Suppressor macrophage treated with lipopolysaccharide for 1 hour (primary cell): ENCODE measurements at places on chromosomes 3 and 15.

- DNase-seq: no peak
These were observed 20.9 kb downstream of the CXCR6 start for GRCh38 chr3:45964139-45964538.

DNA sequence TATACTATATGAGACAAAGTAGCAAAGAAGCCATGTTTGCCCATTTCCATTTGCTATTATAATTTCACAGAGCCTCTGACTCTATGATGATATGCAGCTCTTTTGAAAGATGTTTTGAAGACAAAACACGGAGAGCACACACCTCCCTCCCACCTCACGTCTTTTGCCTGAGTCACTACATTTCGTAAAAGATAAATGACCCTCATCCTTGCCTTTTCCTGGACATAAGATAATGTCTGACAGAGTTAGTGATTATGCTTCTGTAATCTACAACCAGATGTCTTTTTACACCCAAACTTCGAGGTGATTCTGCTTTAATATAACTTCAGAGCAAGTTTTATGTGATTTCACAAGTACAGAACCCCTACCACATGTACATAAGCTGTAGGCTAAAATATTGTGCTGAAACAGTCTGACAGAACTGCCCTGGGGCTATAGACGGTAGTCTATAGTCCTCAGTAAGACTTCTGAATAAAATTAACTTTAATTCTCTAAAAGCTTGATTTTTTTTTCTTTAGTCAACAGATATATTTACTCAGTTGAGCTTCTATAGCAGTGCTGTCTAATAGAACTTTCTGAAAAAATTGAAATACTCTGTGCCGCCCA lies 99.9 kb downstream of the CD200R1L start:
- no peak for DNase-seq

GRCh38 chr3:8320711-8321458 lies 180.7 kb upstream of the LMCD1 start:
- DNase-seq: no peak

DNA sequence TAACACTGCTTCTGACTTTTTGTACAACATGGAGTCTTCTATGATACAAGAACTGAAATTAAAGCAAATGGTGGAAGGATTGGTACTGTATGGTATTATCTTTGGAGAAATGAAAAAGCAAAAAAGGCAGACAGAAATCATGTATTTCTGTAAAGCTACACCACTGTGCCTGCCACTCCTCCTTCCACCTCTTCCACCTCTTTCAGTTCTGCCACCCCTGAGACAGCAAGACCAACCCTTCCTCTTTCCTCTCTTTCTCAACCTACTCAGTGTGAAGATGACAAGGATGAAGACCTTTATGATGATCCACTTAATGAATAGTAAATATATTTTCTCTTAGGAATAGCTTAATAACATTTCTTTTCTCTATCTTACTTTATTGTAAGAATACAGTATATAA lies 57.0 kb downstream of the CD200 start:
- no peak for DNase-seq

- peak; percentile 39 for DNase-seq
These were observed 3.1 kb upstream of the A4GNT start for GRCh38 chr3:138135146-138135832.

DNA sequence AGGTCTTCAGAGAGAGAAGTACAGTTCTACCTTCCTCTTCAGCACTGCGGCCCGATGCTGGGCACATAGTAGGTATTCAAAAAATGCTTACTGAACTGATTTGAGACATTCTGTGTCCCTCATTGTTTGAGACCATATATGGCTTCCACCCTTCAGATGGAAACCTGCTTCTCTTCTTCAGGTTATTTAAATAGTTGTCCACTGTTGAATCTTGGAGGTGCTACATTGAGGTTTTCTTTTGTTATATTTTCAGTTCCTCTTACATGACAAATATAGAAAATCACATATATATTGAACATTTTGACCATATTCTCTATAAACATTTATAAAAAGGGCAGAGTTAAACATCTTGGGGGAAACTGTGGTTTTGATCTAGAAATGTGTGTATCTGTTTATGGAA lies 200.2 kb upstream of the LRRC3B start:
- DNase-seq: no peak

GRCh38 chr15:96977886-96978285 lies 647.4 kb downstream of the NR2F2 start:
- DNase-seq: no peak

DNA sequence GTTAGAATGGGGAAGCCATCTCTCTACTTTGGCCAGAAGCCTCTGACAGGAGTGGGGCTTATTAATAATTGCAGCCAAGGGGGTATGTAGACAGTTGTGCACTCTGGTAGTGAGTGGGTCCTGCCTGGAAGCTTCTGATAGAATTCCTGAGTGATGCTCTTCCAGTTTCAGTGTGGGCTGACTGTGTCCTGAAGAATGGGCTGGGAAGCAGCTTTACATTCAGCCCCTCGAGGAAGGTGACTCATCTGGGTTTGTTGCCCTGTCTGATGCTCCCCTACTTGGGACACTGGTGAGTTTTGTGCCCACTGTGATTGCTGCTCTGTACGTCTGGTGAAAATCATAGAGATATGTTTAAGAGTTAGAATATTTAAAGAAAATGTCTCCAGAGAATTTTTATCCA lies 444.7 kb upstream of the RBMS3 start:
- DNase-seq: no peak

DNA sequence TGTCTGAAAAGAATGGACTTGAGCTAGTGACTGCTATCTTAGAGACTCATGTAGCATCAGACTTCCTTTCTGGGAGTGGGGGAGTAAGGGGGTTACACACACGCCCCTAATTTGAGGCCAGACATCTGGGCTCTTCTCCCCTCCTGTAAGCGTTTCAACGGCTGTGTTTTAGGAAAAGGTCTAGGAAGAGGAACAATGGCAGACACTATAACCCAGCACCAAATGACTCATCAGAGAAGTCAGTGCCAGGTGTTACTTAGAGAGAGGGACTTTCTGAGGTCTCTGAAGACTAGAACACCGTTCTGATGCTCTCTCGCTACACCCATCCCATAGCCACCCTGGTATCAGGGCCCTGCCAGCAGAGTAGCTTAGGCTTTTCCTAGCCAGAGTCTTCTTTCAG lies 65.5 kb downstream of the SSUH2 start:
- no peak for DNase-seq

DNA sequence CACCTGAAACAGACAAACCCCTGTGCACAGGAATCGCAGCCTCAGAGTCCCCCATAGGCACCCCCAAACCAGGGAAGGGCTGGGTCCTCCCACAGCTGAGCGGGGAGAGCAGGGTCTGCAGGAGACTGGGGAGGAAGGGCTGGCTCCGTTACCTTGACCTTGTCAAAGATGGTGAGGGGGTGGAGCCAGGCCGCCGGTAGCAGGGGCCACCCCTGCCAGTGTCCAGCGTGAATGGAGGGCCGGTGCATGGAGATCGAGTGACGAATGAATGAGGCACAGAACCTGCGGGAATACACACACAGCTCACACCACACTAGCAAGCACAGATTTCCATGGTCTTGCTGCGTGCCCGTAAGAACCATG lies 102.2 kb downstream of the TMEM266 start:
- no peak for DNase-seq

DNA sequence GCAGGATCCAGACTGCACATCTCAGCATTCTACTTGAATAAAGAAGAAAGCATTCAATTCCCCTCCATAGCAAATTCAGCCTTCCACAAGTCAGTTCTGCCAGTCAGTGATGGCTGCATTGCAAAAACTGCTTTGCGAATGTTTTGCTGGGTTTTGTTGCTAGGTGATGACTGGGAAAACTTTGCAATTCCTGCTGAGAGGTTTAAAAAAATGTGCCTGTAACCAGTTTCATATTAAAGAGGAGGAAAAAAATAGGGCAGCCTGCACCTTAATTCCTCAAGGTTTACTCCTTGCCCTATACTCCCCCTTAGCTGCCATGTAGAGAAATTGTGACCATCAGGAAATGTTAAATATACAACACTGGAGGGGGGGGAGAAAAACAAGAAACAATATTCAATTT lies 225.6 kb upstream of the ATP11B start:
- no peak for DNase-seq

GRCh38 chr15:55532944-55533343 lies 24.9 kb upstream of the DNAAF4 start:
- no peak for DNase-seq

DNA sequence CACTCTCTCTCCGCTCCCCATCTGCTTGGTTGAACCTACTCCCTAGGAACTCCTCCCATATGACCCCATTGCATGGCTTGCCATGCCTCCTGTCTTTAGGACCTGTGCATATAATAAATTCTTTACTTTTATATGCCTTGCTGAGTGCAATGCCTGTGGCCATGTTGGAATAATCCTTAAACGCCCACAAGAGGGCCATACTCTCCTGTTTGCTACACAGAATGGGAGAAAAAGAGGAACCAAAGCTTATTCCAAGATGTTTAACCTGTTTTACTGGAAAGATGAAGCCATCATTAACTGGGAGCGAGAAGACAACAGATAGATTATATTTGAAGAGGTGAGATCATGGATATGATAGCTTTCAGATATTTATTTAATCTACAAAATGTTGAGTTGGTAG lies 1097.8 kb downstream of the NAALADL2 start:
- DNase-seq: no peak

DNA sequence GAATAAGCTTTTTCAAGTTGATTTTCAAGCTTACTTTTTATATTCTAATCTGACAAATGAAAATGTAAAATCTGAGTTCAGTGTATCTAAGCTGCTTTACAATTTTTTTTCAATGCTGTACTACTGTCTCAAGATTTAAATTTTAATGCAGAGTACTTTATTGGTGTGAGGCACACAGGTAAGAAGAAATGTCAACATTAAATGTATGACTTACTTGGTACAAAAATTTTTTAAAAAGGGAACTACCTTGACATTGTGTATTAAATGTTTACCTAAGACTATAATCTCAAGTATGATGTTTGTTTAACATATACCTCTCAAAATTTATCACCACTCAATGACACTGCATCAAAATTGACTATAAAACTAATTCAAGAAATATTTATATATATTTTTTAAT lies 62.7 kb downstream of the NECTIN3 start:
- no peak for DNase-seq

- DNase-seq: no peak
These were observed 68.6 kb upstream of the RPL35A start for GRCh38 chr3:197881270-197881969.

DNA sequence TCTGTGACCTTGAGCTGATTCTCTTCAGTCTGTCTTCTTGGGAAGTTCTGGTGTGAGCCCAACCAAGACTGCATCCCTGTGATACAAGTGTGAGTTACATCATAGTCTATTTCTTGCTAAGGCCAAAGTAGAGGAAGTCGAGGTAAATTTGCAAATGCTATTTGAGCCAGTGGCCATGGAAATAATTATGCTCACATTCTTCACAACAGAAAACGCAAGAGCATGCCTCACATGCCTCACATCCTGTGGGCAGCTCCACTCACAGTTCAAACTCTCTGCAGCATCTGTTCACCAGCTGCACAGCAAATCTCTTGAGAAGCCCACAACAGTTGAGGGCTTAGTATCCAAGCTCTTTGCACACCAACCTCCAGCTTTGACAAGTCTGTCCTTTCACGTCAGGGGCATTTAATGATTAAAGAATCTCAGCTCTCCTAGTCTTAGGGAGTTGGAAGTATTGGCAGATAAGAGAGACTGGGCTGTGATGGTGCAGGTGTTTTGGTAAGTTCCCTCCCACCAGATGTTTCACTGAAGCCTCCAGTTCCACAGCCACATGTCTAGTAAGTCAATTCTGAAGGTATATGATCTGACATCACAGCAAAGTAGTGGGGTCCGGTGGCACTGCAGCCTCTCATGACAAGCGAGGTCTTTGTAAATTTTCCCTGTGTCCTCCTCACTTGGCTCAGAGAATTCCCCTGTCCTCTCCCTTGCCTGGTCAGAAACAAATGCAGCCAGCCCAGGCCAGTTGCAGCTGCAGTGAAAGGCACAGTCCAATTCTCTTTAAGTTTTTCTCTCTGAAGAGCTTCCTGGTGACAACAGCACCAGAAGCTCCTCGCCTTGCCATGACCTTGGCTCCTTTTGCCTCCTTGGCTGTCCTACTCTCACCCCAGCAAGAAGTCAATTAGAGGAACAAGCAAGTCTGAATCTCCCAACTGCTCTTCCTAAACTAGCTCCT lies 166.1 kb downstream of the SSR3 start:
- no peak for DNase-seq
